Activated T-helper 1 cell treated with anti-CD3 and anti-CD28 coated beads, Interleukin-12 subunit alpha, Interleukin-12 subunit beta, Interleukin-2, Interleukin-4 antibody, amounts not matched to agents 30 ng/mL and 10 ng/mL and 1 ng/mL, durations not matched to agents 14 hours and 24 hours and 36 hours (primary cell): ENCODE measurements at places on chromosomes 12 and 14.

GRCh38 chr12:82524641-82525040, 162.1 kb upstream of the TMTC2 start:
- DNase-seq, result no peak

DNA sequence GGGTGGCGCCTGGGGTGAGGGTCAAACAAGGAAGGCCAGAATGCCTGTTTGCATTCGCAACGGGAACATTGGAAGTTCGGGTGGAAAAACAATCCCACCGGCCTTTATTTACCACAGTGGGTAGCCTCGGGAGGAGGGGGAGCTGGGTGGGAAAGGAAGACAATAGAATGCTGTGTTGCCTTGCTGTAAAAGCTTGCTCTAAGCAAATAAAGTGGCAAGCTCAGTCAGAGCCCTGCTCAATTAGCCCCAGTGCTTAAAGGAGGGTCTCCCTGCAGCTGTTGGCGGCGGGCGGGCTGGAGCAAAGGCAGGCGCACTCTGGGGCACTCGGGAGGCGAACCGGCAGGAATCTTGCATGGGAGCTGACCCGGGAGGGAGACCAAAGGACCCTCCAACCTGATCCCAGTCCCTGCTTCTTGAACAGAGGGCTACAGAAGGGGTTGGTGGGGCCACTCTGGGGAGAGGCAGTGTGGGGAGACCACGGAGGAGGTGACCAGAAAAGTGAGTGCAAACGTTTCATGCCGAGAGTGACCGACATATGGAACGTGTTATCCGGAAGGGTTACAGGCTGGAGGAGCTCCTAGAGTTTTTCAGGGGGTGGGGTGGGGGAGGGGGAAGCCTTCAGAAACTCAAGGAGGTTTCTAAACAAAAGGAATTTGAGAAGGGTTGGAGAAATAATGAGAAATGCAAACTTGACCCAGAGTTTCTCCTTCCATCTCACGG, 48.5 kb downstream of the NTF3 start:
- no peak for DNase-seq

- DNase-seq, result no peak
Measured at GRCh38 chr12:17296882-17297281, 690.9 kb upstream of the LMO3 start.

DNA sequence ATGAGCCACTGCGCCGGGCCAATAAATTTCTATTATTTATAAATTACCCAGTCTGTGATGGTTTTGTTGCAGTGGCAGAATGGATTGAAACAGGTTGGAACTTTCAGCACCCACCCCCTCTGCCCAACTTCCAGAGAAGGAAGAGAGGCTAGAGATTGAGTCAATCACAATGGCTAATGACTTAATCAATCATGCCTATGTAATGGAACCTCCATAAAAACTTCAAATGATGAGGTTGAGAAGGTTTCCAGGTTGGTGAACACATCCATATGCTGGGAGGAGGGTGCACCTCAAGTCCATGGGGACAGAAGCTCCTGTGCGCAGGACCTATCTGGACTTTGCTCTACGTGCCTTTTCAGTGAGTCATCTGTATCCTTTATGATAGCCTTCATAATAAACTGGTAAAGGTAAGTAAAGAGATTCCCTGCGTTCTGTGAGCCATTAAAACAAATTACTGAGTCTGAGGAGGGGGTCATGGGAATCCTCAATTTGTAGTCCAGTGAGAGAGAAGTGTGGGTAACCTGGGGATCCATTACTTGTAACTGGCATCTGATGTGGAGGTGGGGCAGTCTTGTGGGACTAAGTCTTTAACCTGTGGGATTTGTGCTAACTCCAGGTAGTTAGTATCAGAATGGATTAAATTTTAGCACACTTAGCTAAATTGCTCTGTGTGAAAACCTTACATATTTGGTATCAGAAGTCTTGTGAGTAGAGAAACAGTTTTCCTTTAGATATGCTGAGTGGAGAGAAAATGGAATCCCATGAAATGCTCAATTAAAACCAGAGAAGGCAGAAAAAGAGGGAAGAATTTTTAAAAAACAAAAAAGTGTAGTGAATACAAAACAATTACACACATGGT, 11.7 kb upstream of the NGDN start:
- DNase-seq, result no peak

DNA sequence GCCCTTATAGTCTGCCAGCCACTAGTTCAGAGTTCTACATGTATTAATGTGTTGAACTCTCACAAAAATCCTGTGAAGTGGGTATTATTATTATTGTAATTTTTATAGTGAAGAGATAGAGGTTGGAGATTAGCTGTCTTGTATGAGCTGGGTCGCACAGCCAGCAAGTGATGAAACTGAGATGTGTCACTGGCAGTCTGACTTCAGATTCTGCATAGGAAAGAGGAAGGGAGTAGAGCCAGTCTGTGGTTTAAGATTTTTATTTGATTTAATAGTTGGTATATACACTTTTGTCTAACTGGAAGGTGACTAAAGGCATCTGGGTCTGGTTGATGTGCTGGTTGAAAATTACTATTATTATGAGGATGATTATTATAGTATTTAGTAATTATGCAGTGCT, 5.8 kb upstream of the FRS2 start:
- no peak for DNase-seq

- DNase-seq, result no peak
Measured at GRCh38 chr14:69695322-69696203, 71.4 kb upstream of the SRSF5 start.

DNA sequence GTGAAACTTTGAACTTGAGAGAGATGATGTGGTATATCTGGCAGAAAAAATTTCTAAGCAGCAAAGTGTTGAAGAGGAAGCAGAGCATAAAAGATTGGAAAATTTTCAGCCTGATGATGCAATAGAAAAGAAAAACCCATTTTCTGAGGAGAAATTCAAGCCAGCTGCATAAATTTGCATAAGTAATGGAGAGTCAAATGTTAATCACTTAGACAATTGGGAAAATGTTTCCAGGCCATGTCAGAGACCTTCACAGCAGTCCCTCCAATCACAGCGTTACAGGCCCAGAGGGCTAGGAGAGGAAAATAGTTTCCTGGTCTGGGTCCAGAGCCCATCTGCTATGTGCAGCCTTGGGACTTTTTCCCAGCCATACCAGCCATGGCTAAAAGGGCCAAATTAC, 469.0 kb upstream of the FOXG1 start:
- no peak for DNase-seq

GRCh38 chr12:122880155-122880667, 15.7 kb downstream of the VPS37B start:
- DNase-seq, result no peak

DNA sequence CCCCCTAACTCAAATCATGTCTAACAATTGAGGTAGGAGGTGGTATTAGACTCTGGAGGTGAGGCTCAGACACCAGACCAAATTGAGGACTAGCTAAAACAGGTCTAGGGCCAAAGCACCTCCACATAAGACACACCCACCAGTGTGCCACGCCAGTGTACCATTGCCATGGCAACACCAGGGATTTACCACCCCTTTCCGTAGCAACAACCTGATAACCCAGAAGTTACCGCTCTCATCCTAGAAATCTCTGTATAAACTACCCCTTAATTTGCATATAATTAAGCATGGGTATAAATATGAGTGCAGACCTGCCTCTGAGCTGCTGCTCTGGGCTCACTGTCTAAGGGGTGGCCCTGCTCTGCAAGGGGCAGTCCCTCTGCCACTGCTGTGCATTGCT, 57.4 kb upstream of the PPP2R5C start:
- DNase-seq, result no peak

- DNase-seq, result no peak
Measured at GRCh38 chr12:26874501-26875296, 41.7 kb upstream of the ITPR2 start.

DNA sequence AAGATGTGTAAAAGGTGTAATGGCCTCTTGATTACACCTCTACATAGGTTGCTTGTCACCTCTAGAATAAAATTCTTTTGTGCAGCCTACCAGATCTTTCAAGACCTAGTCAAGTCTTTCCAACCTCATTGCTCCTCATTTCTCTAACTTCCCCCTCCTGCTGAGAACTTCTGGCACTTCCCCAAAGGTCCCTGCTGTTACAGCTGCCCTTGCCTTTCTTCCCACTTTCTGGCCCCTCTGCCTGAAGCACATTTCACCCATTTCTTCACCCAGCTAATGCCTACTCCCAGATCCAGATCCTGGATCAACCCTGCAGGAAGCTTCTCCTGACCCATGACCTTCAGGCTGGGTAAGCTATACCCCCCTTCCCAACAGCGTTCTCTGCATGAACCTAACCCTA, 1.5 kb downstream of the TSHR start:
- DNase-seq, result no peak

- DNase-seq, result no peak
Measured at GRCh38 chr12:23760495-23760894, 189.0 kb downstream of the SOX5 start.
